ENCODE measurements at places on chromosomes 5 and 9.
A peak's percentile ranks its signal among the peaks of the same experiment; 100 is the strongest.

- DNase-seq, result peak; percentile 78
These were observed 4.0 kb upstream of the CDK5RAP2 start for GRCh38 chr9:120583958-120584369.

DNA sequence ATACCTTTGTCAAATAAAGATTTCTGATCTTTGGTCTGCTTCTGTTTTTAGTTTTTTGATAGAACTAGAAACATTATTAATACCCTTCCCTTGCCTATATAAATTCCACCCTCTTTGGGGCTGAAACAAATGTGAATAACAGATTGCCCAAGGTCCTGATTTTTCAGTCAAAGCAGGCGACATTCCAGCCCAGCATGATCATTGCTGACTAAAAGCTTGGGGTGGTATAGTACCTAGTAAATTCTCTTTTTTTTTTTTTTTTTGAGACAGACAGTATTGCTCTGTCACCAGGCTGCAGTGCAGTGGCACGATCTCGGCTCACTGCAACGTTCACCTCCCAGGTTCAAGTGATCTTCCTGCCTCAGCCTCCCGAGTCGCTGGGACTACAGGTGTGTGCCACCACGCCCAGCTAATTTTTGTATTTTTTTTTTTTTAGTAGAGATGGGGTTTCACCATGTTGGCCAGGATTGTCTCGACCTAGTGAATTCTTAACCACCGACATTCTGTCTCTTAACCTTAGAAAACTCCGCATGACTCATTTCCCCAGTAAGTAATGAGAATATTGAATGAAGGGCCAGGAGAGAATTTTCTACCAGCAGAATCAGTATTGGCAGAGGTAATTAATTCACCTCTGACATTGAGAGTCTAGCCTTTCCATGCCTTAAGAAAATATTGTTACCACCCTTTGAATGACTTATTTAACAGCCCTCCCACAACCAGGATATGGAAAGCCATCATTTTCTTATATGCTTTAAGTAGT lies 226.4 kb downstream of the GNA14 start:
- no peak for DNase-seq

GRCh38 chr5:175195698-175196656 lies 248.0 kb downstream of the DRD1 start:
- no peak for DNase-seq

DNA sequence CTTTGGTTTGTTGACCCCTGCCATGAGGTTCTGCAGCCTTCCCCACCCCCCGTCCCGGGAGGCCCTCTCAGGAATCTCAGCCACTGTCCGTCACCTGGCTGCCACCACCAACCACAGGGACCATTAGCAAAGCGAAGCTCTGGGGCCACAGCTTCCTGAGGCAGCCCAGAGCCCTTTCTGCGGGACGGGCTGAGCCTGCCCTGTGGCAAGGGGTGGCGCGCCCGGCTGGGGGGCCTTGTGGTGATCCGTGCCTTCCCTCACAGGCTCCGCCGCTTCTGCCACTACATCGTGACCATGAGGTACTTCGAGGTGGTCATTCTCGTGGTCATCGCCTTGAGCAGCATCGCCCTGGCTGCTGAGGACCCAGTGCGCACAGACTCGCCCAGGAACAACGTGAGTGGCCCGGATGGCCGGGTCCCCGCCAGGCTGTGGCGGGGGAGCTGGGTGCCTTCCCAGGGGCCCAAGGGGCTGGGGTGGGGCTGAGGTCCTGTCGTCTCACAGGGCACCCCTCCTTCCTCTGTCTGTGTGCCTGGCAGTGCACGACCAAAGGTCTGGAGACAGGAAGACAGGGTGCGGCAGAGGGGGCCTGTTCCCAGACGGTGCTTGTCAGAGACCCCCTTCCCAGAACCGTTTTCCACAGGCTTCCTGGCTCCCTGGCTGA lies 169.2 kb downstream of the CACNA1B start:
- DNase-seq, result no peak

DNA sequence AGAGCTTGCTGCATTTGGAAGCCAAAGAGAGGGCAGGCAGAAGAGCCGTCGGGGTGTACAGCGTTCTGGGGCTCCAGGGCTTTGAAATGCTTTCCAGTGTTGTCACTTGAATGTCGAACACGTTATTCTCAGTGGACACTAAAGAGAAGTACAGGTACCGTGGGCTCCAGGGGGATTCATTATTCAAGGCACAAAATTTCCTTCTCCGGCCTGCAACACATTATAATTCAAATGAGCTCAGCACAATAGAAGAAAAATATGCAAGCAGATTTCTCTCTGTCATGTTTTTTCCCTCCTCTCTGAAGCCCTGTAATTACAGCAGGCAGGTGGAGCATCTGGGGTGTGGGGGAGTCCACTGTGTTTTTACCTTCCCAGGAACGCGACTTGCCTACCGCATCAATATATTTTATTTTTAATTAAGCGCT lies 293.1 kb downstream of the ZSWIM6 start:
- DNase-seq, result no peak

DNA sequence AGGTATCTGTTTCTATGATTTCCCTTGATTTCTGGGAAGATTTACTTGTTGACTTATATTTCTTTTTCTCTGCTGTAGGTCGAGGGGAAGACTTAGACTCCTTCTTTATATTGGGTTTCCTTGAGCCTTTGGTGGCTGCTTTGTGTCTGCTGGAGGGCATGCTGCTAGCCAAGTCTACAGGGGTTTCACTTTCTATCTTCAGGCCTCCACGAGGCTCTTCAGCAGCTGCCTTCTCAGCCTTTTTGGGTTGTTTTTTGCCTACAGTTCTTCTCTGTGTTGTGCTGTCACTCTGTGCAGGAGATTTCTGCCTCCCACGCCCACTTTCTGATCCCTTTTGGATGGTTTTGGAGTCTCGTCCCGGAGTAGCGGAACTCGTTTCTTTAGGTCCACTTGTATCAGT lies 23.2 kb downstream of the LEAP2 start:
- DNase-seq, result no peak

DNA sequence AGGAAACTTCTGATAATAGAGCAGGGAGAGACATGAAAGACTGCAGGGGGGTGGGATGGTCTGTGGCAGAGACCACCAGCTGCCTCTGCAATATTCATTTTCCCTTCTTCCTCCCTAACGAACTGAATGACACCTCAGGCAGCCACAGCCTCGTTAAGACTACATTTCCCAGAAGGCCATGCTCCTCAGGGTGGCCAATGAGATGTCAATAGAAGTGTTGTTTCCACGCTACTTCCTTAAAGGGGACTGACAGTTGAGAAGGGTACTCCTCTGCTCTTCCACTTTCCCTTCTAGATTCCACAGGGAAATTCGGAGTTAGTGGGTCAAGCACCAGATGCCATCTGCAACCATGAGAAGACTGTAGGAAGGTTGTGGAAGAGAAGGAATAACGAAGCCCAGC lies 52.0 kb upstream of the DAPK1 start:
- peak; percentile 7 for DNase-seq

DNA sequence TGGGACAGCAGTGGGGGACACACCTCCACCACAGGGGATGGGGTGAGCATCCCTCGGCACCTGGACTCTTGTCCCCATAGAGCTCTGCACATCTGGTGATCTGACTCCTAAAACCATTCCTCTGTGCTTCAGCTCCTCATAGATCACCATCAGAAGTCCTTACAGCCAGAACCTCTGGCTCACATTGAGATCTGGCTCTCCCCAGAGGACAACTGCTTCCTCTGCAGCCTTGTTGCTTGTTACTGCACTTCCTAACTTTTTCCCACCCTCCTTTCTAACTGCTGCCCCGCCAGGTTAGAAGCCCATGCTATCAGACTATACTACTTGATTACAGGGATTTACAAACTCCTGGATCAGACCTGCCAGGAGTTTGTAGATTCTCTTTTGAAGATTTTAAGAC lies 64.5 kb downstream of the ARSB start:
- no peak for DNase-seq

- no peak for DNase-seq
These were observed 21.7 kb downstream of the FEM1C start for GRCh38 chr5:115522832-115523403.

- DNase-seq, result no peak
These were observed 5.0 kb downstream of the MED7 start for GRCh38 chr5:157137691-157138090.

- no peak for DNase-seq
These were observed 338.2 kb downstream of the NPR3 start for GRCh38 chr5:33049298-33049697.

DNA sequence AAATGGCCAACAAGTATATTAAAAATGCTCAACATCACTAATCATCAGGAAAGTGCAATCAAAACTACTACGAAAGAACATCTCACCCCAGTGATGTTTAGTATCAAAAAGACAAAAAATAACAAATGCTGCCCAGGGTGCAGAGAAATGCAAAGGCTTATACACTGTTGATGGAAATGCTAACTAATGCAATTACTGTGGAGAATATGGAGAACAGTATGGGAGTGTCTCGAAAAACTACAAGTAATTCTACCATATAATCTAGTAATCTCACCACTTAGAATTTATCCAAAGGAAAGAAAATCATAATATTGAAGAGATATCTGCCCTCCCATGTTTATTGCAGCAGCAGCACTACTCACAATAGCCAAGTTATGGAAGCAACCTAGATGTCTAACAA lies 246.5 kb upstream of the VLDLR start:
- no peak for DNase-seq

GRCh38 chr5:57176350-57176857 lies 2.5 kb downstream of the GPBP1 start:
- no peak for DNase-seq

DNA sequence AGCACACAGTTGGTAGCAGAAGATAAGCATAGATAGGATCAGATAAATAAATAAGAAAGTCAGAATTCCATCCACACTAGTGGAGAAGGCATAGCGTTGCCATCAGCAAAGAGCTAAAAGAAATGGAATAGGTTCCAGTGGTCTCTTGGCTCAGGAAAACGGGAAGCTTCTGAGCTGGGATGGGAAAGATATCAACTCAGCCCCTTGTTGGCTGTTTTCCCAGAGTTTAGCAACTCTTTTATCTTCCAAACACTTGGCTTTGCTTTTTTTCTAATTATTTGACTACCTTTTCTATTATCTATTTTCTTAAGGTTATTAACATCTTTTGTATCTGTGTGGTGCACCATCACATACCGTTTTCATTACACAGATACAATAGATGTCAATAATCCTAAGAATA lies 445.7 kb upstream of the TRPC7 start:
- DNase-seq, result no peak

GRCh38 chr9:107284636-107285035 lies 1.6 kb downstream of the RAD23B start:
- no peak for DNase-seq

GRCh38 chr9:135948968-135949367 lies 12.2 kb downstream of the UBAC1 start:
- DNase-seq, result no peak

DNA sequence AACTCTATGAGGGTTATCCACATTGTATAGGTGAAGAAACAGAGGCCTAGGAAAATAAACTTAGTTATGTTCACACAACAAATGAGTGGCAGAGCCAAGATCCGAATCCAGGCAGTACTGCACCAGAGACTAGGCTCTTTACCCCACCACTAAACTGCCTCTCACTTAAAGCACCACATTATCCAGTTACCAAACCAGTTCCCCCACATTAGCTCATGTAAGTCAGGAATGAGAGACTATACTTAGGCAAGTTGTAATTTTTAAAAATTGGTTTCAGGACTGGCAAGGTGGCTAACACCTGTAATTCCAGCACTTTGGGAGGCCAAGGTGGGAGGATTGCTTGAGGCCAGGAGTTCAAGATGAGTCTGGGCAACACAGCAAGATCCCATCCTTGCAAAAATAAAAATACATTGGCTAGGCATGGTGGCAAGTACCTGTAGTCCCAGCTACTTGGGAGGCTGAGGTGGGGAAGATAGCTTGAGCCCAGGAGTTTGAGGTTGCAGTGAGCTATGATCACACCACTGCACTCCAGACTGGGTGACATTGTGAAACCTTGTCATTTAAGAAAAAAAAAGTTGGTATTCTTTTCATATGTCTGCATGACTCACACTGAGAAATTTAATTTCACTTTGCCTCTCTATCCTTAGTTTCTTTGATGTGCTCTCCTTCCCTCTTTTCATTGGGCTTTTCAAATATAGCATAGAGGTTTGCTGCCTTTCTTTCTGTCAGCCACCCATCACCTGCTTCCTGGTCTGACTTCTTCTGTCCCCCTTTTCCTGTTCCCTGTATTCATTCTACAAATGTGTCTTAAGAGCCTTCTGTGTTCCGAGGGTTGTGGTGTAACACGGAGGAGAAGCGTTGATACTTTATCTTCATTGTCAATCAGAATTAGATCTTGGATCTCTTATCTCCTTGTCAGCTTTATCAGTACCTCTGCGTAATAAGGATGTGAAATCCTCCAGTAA lies 64.7 kb downstream of the ERMP1 start:
- no peak for DNase-seq

- no peak for DNase-seq
These were observed 17.1 kb upstream of the TOR1B start for GRCh38 chr9:129785866-129786265.

- DNase-seq, result no peak
These were observed 7.8 kb downstream of the LIX1 start for GRCh38 chr5:97134634-97135033.

GRCh38 chr9:761793-762560 lies 79.5 kb upstream of the DMRT1 start:
- no peak for DNase-seq

GRCh38 chr5:8912106-8912505 lies 633.8 kb downstream of the SEMA5A start:
- DNase-seq, result no peak

DNA sequence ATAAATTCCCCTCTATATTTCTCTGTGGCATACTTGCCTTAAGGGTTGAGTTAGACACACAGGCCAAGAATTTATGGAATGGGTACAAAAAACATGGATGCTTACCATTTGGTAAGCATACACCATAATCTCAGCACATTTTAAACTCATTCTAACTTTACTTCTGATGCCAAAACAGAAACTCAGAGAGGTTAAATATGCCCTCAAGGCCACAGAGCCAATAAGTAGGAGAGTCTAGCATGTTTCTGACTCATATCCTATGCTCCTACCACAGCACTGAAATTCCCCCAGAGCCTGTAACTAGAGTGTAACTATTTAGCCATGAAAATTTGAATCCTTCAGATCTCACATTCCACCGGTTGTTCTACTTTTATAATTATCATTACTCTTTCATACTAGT lies 559.7 kb downstream of the ACTL7B start:
- DNase-seq, result no peak

GRCh38 chr9:133368249-133368881 lies 7.5 kb downstream of the SURF4 start:
- no peak for DNase-seq

- DNase-seq, result no peak
These were observed 43.5 kb downstream of the SCAI start for GRCh38 chr9:125099816-125100215.

GRCh38 chr5:111772456-111773122 lies 15.6 kb upstream of the NREP start:
- DNase-seq, result no peak

DNA sequence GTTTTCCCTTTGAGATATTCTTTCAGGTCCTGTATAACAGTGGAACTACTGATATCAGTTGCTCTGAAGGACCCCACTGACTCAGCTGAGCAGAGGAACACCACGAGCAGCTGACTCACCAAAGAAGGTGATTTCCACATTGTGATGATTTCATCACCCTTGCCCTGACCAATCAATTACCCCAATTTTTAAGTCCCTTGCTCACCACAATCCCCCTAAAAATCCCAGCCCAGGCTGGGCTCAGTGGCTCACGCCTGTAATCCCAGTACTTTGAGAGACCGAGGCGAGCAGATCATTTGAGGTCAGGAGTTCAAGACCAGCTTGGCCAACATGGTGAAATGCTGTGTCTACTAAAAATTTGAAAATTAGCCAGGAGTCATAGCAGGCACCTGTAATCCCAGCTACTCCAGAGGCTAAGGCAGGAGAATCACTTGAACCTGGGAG lies 125.3 kb upstream of the ABCA1 start:
- DNase-seq, result no peak

GRCh38 chr9:83675466-83675865 lies 32.3 kb downstream of the UBQLN1 start:
- DNase-seq, result no peak

Data from naive B cell (primary cell).